Ureter (tissue), 1 donor: ENCODE measurements at places on chromosomes 3 and 15. TPM values are rescaled to one million over a fixed set of nuclear protein-coding genes. Genes with fewer than 3 reads are reported as not detected.

Gene ACKR4
- total RNA-seq, result 10.4 TPM

DNA sequence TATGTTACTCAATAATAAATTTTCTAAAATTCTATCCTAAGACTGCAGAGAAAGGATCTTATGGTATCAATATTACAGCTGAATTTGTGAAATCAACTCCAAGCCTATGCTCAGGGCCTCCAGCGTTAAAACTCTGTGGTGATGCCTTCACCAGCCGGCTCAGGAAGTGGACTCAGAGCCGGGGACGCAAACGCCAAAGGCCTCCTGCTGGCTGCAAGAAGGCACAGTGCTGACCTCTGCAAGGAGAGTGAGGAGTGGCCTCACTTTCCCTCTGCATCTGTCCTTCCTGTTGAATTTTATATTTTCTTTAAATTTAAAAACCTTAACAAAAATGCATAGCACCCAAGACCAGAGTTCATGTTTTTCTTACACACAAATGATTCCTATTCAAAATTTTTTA lies 48.5 kb downstream of the HERC2 start:
- DNase-seq, result no peak

DNA sequence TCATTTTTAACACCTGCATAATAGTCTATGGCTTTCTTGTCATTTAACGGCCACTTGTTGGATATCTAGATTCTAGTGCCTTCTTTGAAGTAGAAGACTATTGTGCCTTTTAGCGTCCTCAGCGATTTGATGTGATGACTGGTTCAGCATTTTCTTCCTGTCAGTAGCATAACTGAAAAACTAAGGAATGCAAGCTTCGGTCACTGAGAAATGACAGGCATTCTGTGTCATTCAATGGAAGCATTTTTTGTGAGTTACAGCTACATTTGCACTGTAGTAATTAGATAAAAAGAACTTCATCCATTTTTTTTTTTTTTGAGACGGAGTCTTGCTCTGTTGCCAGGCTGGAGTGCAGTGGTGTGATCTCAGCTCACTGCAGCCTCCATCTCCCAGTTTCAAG lies 10.3 kb downstream of the NEK11 start:
- DNase-seq, result no peak

DNA sequence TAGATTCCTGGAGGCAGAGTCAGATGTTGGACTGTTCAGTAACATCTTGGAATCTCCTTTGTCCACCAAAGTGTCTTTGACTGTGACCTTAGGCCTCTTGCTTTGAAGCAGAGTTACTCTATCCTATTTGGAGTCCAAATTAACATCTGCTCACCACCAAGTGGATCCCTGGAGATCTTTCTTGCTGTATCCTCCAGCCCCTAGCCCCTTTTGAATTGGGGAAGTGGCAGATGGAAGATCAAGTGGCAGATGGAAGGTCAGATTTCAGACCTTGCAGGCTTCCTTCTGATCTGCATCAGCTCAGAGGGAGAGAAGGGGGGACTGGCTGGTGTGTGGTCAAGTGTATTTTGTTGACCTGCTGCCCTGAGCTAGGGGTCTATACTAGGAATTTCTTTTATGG lies 125.0 kb upstream of the ROPN1 start:
- DNase-seq, result no peak

GRCh38 chr3:168431491-168431890 lies 335.8 kb upstream of the GOLIM4 start:
- no peak for DNase-seq

Gene TMEM158
- 6.5 TPM for total RNA-seq

DNA sequence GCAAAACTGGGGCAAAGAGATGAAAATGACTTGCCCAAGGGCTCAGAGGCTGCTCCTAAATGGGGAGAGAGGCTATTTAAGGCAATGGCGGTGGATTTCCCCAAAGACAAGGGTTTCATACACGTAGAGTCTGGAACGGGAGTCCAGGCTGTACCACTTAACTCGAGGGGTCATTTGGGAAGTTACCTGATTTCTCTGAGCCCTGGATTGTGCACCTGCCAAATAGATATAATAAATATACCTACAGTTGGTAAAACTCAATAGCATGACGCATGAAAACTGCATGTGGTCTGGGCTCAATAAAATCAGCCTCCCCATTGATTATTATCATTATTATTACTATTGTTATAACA lies 1.3 kb upstream of the ITPR1 start:
- no peak for DNase-seq

DNA sequence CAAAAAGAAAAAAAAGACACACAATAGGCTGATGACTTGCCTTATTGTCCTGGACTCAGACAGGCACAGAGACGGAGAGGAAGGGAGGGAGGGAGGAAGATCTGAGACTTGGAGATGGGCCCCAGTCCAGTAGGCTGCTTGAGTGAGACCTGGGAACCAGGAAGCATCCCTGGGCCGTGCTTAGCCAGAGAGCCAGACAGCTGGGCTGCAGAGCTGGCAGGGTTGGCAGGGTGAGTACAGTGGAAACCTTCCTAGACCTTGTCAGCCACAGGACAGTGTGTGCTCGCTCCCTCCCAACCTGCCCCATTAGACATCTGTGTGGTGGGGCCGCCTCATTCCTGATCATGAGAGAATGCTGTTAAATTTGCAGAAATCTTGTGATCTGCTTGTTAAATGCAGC lies 107.9 kb upstream of the ALDH1A3 start:
- no peak for DNase-seq

GRCh38 chr3:3665546-3665945 lies 133.7 kb upstream of the LRRN1 start:
- DNase-seq, result no peak

- no peak for DNase-seq
These were observed 60.9 kb downstream of the MSL2 start for GRCh38 chr3:136135039-136135802.

- no peak for DNase-seq
These were observed 37.3 kb downstream of the BTD start for GRCh38 chr3:15638891-15639262.

- DNase-seq, result no peak
These were observed 32.8 kb downstream of the GRIP2 start for GRCh38 chr3:14507305-14507741.

Gene SLC12A1
- total RNA-seq, result not detected

DNA sequence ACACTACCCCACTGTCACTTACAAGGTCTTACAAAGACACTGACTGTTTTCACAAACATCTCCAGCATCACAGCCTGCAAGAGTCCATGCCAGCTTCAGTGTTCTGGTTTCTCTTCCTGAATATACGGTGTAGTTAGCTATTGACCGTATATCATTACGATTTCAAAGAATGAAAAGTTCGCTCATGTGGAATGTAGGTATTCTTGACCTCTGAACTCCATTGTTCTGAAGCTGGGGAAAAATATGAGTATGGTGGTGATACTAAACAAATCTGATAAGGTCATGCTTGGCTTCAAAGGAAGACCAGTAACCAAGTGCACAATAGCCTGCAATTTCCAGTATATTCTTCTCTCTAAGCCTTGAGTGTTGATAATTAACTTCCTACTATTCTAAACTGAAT lies 315.7 kb upstream of the WNT5A start:
- no peak for DNase-seq

DNA sequence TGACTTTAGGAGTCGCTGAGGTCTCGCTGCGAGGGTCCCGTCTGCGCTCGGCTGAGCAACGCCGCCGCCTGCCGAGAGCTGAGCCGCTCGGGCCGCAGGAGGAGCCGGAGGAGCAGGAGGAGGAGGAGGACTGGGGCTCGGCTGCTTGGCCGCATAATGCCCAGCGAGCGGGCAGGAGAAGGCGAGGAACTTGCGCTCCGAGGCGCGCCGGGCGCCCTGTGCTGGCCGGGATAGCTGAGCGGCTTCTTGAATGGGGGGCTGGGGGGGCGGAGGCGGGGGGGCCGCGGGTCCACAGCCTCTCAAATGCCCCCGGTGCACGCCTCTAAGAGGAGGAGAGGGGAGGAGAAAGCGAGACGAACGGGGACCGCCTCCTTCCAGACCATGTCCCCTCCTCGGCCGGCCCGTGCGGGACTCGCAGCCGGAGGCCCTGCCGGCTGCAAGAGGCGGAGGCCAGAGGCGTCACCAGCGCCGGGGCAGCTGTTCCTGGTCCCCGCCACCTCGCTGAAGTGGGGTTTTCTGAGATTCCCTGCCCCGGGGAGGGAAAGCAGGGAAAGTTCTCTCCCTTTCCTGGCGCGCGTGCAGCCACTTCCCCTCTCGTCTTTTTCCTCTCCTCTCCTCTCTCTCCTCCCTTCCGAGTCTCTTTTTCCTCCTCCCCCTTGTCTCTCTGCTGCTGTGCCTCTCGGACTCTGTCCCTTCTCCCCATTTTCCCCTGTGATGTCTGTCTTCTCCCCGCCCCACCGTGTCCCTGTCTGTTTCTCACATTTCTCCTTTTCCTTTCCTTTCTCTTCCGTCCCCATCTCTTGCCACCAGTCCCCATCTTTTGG lies at the start of gene ADAMTS9:
TSS of gene ADAMTS9 (minus strand) at position 220 of the 824 bp plus-strand sequence. CDS start 343 bp downstream, outside the sequence.
- DNase-seq, result peak; percentile 79

DNA sequence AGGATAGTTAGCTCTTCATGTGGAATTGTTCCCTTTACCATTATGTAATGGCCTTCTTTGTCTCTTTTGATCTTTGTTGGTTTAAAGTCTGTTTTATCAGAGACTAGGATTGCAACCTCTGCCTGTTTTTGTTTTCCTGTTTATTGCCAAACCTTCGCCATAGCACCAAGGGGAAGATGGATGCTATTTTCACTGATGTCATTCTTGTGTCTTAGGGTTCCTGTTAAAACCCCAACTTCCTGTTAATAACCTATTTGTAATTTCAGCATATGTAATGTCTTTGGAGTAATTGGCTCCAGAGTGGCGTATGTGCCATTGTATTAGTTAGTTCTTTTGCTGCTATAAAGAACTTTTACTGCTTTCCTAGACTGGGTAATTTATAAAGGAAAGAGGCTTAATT lies 10.8 kb downstream of the SAMMSON start:
- DNase-seq, result no peak

GRCh38 chr3:168895419-168895818 lies 768.1 kb downstream of the MECOM start:
- no peak for DNase-seq

DNA sequence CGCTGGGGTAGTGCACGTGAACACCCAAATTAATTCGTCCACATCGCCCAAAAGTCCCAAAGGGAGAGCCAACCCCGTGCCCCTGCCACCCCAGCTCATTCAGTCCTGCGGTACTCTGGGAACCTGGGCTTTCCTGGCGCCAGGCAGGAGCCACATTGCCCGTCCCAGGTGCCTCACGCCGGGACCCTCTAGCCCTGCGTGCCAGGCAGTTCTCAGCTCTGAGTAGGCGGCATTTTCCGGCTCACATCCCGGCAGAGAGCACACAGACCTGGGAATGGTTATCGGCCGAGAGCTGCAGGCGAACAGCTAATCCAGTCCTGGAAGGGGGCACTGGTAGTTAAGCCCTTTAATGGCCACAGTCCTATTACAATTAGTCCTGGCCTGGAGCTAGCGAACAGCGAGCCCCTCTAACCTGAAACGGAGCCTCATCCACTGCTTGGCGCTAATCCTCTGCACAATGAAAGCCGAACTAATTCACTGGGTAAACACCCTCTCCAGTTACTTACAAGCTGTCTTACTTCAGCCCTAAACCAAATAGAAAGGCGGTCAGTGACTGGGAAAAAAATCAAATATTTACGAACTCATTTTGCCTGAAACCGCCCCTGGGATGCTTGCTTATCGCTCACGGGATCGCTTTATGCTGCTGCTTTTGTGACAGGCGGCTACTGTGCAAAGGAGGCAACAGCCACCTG lies 254.6 kb upstream of the SOX14 start:
- DNase-seq, result no peak

- no peak for DNase-seq
These were observed 80.6 kb downstream of the ARIH1 start for GRCh38 chr15:72554471-72555425.

GRCh38 chr15:52620496-52620895 lies 51.7 kb upstream of the ARPP19 start:
- DNase-seq, result no peak

Gene SI
- total RNA-seq, result not detected

Gene PLA2G4F
- 47.8 TPM for total RNA-seq

- no peak for DNase-seq
These were observed 22.2 kb upstream of the DYNC1LI1 start for GRCh38 chr3:32592696-32593353.

- DNase-seq, result peak; percentile 89
These were observed at the start of gene MAP2K5 for GRCh38 chr15:67542420-67543347. MAP2K5 (plus strand) TSS chr15:67542703; CDS start chr15:67543336, 633 bp downstream.

Gene CKMT1B
- total RNA-seq, result 28.6 TPM

Gene FETUB
- not detected for total RNA-seq

- no peak for DNase-seq
These were observed 56.9 kb upstream of the FOXP1 start for GRCh38 chr3:71640331-71640983.

Gene CALML4
- 6.3 TPM for total RNA-seq

DNA sequence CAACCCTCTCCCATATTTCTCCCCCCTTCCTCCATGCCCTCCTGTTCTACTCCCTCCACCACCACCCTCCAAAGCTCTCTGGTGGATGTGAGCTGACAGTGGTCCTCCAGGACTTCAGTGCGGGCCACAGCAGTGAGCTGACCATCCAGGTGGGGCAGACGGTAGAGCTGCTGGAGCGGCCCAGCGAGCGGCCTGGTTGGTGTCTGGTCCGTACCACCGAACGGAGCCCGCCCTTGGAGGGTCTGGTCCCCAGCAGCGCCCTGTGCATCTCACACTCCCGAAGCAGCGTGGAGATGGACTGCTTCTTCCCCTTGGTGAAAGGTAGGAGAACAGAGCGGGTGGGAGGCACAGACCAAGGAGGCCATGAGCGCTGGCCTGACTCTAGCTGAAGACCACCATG lies 167.5 kb upstream of the UMPS start:
- DNase-seq, result no peak

DNA sequence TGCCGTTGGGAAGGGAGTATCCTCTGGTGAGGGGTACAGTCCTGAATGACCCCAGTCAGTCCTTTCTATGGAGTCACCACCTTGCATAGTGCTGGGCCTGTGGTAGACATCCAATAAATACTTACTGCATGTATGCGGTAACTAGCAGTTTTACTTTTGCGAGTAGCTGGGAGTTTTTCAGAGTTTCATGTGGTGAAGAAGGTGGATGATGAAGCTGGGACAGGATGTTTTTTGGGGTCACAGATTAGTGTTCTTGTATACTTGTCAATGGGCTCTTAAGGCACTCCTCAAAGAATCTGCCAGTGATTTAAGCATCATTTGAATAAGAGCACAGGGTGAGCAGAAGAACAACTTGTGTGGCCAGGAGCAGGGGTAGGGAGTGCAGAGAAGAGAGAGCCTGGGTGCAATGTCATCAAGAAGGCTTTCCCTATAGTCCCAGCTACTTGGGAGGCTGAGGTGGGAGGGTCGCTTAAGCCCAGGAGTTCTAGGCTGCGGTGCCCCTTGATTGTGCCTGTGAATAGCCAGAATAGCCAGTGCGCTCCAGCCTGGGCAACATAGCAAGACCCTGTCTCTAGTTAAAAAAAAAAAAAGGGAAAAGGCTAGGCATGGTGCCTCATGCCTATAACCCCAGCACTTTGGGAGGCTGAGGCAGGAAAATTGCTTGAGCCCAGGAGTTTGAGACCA lies 22.1 kb downstream of the PPCDC start:
- no peak for DNase-seq

DNA sequence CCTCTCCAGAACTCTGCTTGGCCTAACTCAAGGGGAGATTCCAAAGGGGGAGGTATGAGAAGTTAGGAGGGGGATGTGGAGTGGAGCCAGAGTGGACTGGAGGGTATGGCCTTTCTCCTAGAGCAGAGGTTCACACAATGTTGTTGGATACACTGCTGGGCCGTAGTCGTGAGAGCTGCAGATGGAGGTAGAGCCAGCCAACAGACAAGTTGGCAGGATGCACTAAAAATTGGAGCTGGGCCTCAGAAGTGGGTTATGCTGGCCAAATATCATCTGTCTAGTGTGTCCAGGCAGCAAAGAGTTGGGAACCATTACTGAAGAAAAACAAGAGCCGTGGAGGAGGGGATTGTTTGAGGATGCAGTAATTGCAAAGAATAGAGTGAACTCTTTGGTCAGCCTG lies 27.7 kb upstream of the LRRFIP2 start:
- no peak for DNase-seq

Gene APBA2
- 9.5 TPM for total RNA-seq

Gene GOLGA6A
- total RNA-seq, result not detected

Gene CHRFAM7A
- 2.7 TPM for total RNA-seq
